DMS153 (cell line): ENCODE measurements at places on chromosomes 6 and 20.

GRCh38 chr6:167238694-167239467 is 52.2 kb upstream of the UNC93A start:
- no peak for DNase-seq

GRCh38 chr6:337805-338368 is 45.6 kb downstream of the DUSP22 start:
- no peak for DNase-seq

DNA sequence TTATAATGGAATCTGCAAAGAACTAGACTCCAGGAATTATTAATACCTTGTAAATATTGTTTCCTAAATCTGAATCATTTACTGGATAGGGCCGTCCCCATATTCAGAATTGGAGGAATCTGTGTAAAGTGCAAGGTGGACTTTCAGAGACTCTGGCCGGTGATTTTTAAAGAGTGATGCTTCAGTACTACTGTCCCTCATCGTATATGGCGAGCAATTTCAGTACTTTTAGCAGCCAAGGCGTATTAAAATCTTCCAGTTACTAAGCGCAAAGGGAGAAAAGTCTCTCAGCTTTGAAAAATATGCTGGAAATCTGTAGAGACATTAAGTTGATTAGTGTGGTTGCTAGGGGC is 483 bp downstream of the SMIM26 start:
- no peak for DNase-seq

- DNase-seq: no peak
Observed at GRCh38 chr6:22295145-22295544, 1.7 kb downstream of the PRL start.

GRCh38 chr6:138800377-138801150 is 4.7 kb downstream of the ECT2L start:
- DNase-seq: no peak

DNA sequence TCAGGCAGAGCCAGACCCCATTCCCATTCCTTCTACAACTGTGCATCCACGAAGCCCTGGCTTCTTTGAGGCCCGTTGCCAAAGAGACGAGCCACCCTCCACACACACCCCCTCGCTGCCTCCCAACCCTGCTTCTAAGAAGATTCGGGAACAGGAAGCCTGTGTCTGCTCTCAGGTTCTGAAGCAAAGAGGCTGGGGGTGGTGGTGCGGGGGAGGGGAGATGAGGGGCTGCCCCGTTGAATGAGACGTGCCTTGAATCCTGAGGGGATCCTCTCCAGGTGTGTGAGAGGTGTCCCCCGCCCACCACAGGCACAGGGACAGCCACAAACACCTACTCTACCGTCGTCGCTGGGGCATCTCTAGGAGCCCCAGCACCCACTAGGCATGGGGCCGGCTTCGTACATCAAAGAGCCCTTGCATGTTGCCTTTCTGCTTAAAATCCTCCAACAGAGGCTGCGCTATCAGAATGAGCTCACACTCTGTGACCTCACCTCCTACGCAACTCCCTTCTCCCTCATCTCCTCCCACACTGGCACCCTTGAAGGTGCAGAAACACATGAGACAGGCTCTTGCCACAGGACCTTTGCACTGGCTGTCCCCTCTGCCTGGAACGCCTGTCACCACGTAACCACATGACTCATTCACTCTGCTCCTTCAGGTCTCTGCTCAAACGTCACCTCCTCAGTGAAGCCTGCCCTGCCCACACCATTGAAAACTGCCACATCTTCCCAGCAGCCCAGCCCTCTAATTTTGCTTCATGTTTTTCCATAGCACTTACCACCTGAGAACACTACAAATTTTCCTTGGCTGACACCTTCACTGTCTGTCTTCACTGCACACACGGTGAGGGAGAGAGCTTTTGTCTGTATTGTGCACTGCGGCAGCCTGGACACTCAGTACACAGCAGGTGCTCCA is 58.5 kb downstream of the PREX1 start:
- DNase-seq: no peak

DNA sequence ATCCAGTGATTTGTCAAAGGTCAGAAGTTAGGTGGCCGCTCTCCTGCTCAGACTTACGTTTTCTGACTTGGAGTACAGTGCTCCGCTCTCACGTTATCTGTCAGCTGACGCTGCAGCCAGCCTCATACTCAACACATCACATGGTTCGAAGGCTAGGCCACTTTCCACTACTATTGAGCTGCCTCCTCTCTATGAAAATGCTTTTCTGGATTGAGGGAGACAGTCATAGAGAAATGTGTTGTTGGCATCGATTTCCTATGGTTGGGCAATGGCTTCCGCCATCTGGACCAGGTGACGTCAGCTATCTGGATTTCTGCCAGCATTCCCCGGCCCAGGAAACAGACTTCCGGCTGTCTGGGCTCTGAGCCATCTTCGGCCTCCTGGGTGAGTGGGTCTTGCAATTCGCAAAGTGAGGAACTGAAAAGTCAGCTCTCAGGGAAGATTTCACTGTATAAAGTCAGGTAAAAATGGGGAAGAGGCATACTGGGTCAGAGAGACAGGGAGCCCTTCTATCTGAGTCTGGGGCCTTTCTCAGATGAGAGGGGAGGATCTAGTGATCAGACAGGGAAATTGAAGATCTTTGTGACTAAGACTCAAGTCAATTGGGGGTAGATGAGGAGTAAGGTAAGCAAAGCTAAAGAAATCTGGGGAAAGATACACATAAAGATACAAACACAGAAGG is 37.5 kb upstream of the IER3 start:
- DNase-seq: peak; percentile 91

DNA sequence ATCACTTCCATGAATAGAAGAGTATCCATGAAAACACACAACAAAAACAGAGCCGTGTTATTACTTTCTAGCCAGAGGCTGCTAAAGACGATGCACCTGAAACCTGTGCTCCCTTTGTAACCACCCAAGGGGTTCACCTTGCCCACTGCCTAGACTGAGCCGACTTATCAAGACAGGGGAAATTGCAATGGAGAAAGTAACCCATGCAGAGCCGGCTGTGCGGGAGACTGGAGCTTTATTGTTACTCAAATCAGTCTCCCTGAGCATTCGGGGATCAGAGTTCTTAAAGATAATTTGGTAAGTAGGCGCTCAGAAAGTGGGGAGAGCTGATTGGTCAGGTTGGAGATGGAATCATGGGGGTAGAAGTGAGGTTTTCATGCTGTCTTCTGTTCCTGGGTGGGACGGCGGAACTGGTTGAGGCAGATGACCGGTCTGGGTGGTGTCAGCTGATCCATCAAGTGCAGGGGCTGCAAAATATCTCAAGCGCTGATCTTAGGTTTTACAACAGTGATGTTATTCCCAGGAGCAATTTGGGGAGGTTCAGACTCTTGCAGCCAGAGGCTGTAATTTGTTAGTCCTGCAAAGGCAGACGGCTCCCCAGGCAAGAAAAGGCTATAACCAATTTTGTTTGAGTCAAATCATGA is 366.6 kb downstream of the PREX1 start:
- no peak for DNase-seq

DNA sequence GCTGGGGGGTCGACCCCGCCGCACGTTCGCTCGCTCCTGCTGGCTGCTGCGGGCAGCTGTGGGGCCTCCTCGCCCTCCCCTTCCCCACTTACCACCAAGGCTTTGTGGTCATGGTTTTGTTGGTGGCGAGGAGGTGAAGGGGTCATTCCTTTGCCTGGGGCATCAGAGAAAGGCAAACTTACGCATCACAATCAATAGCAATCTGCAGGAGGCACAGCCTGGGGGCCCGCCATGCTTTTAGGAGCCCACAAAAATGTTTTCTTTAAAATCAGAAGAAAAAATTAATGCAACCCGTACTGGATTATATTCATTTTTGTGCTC is 137.0 kb downstream of the IMPG1 start:
- DNase-seq: no peak

DNA sequence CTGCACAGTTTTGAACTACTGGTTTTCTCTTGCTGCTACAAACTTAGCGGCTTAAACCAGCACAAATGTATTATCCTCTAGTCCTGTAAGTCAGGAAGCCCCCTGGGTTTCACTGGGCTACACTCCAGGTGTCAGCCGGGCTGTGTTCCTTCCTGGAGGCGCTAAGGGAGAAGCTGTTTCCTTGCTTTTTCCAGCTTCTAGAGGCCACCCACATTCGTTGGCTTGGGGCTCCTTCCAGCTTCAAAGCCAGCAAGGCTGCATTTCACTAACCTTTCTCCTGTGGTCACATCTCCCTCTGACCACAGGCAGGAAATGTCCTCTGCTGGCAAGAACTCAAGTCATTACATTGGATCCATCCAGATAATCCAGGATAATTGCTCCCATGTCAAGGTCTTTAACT is 350.6 kb upstream of the PLCB4 start:
- no peak for DNase-seq

GRCh38 chr6:18577491-18577890 is 190.3 kb downstream of the RNF144B start:
- DNase-seq: no peak

GRCh38 chr6:32416036-32416435 is 9.1 kb upstream of the BTNL2 start:
- DNase-seq: no peak

GRCh38 chr6:110307368-110307767 is 50.8 kb downstream of the METTL24 start:
- DNase-seq: no peak

DNA sequence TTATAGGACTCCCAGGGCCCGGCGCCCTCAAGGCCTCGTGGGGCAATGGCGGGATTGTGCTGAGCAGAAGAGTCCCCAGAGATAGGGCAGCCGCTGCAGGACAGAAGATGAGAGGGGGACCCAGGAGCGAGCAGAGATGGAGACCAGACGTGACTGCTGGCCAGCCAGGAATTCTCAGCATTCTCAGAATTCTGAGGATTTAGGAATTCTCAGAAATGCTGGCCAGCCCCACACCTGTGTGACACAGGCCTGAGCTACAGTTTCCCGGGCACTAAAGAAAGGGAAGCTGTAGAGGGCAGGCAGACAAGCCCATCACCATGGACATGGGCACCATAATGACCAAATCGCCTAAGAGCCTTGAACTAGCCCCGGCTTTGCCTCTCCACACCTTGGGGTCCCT is 186.2 kb upstream of the CDH4 start:
- DNase-seq: no peak

DNA sequence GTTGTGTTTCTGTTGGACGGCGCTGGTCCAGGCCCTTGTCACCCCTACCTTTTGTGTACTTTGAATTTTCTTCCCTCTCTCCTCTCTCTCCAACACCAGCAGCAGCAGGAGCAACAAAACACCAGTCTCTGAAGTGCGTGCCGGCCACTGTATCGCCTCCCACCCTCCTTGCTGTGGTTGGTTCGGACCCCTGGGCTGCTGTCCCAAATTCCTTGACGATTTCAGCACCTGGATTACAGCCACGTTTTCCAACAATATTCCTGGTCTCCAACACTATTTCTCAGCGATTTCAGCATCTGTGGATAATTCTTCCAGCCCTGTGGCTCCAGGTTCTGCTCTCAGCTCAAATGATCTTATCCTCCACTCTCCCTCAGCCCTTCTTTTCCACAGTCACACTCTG is 11.8 kb downstream of the MAS1 start:
- DNase-seq: no peak

DNA sequence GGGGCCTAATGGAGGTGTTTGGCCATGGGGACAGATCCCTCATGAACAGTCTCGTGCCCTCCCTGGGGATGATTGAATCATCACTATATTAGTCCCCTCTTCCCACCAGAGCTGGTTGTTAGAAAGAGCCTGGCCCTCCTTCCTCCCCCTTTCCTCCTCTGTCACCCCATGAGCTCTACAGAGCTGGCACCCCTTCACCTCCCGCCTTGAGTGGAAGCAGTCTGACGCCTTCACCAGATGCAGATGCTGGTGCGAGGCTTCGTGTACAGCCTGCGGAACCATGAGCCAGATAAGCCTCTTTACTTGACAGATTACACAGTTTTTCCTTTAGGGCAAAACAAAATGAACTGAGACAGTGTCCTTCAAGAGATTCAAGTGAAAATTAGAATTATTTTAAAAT is 74.4 kb upstream of the RIPOR2 start:
- DNase-seq: no peak

- no peak for DNase-seq
Observed at GRCh38 chr6:136761227-136761922, 30.9 kb downstream of the MAP3K5 start.

DNA sequence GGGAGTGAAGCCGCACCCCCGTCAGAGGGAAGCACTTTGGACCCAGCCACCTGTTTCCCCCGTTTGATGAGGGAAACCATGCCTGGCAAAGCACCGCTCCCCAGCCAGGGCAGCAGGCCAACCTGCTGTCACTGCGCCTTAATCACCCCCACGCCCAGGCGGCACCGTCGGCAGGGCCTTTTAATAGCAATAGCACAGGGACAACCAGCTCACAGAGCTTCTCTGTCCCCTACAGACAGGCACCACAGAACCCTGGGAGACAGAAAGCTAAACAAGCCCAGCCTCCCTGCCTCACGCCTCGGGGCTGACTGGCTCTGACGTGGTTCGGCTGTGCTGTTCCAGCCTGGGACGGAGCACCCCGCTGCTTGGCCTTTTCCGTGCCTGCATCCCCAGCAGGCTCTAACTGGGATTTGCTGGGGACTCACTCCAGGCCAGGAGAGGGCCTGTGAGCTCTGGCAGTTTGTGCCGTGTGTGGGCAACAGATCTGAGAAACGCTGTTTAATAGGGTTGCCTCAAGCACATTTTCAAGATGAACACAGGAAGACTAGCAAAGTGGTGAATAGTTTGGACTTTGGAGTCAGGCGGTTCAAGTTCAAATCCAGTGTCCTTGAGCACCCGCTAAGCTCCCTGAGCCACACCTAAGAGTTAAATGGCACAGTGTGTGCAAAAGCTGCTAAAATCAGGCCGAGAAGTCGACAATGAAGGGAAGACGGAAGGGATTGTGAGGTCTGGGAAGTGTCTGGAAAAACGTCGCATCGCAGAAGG is 223.8 kb downstream of the NRN1 start:
- no peak for DNase-seq

GRCh38 chr6:75101896-75102295 is 104.0 kb downstream of the COL12A1 start:
- DNase-seq: no peak

- no peak for DNase-seq
Observed at GRCh38 chr6:9192405-9192909, 757.1 kb upstream of the SLC35B3 start.

GRCh38 chr6:142562865-142563264 is 261.1 kb downstream of the ADGRG6 start:
- no peak for DNase-seq

- DNase-seq: peak; percentile 2
Observed at GRCh38 chr6:108782179-108783041, 65.8 kb upstream of the ARMC2 start.

DNA sequence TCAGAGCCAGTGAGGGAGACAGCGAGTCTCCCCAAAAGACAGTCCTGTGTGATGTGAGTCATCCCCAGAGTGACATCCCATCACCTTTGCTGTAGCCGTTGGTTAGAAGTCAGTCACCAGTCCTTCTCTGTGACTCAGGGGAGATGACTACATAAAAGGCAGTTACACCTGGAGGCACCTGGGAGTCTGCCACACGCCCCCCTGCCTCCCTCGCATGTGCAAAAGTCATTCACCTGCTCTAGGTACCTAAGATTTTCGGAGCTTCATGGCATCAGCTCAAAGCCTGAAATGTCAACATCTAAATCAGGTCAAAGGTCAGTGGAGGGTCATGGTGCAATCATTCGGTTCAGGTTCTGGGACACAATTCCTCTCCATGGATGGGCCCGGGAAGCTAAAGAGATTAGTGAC is 50.3 kb downstream of the PRR18 start:
- no peak for DNase-seq

GRCh38 chr20:19784511-19785172 is 26.6 kb downstream of the RIN2 start:
- peak; percentile 56 for DNase-seq

- no peak for DNase-seq
Observed at GRCh38 chr6:146041282-146041681, 12.4 kb downstream of the GRM1 start.

GRCh38 chr6:125054331-125054730 is 92.1 kb downstream of the RNF217 start:
- DNase-seq: no peak
